Urothelium cell line (cell line): ENCODE measurements at places on chromosomes 2 and 18.

DNA sequence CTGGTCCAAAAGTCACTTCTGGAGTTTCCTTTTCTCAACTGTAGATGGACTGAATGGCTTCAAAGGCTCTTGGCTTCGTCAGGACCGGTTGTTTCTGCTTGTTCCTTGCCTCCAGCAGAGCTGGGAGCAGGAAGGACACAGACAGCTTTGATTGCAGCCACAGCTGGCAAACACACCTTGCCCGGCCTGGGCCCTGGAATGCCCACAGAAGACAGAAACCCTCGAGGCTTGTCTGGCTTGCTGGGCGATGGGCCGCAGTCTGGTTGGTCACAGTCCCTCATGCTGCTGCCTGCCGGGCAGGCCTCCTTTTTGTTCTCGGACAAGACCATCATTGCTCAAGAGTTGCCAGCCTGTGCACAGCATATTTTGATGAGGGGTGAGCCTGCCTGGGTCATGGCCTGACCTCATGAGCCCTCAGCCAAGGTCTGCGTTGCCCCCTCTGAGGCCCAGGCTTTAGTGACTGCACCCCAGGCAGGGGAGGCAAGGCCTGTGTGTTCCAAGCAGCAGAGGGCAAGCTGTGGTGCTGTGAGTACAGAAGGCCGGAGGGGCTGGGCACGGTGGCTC is 37.8 kb downstream of the ATP6V1C2 start:
- no peak for DNase-seq

DNA sequence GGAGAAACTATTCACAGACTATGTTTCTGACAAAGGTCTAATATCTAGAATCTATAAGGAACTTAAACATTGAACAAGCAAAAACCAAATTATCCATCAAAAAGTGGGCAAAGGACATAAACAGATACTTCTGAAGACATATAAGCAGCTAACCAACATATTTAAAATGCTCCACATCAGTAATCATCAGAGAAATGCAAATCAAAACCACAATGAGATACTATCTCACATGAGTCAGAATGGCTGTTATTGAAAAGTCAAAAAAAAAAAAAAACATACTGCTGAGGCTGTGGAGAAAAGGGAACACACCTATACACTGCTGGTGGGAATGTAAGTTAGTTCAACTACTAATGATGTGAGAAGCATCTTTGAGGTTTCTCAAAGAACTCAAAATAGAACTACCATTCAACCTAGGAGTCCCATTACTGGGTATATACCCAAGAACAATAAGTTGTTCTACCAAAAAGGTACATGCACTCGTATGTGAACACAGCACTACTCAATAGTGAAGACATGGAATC is 220.4 kb upstream of the TFPI start:
- DNase-seq, result no peak

GRCh38 chr2:46259777-46260168 is 37.4 kb upstream of the EPAS1 start:
- DNase-seq, result no peak

- no peak for DNase-seq
Observed at GRCh38 chr2:168552450-168552856, 96.4 kb downstream of the CERS6 start.

GRCh38 chr2:224027070-224027469 is 12.0 kb downstream of the SERPINE2 start:
- DNase-seq, result no peak

DNA sequence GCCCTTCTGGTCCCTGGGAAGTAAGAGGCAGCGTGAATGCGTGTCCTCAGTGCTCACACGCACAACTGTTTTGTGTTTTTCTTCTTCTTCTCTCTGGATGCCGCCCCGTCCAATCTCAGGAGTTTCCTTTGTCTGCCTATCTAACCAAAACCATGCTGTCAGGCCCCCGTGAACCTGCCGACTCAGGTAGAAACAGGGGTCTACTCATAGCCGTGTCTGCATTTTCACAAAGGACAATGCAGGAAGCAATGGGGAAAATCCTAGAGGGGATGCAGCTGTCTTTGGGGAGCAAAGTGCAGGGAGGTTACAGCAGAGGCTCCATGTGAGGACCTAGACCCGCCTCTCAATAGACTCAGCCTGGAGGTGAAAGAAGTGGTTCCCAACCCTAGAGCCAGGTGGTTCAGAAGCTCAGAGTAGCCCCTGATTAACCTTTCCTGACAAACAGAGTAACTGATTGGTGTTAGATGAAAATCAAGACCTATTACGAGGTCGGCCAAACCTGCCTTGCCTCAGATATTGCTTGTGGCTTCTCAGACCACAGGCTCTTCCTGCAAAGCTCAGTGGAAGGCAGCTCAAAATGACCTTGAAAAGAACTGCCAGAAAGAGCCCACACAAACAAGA is 49.3 kb downstream of the CD226 start:
- DNase-seq, result no peak
